Left colon (tissue), 2 donors: ENCODE measurements at places on chromosomes 12 and 14.

DNA sequence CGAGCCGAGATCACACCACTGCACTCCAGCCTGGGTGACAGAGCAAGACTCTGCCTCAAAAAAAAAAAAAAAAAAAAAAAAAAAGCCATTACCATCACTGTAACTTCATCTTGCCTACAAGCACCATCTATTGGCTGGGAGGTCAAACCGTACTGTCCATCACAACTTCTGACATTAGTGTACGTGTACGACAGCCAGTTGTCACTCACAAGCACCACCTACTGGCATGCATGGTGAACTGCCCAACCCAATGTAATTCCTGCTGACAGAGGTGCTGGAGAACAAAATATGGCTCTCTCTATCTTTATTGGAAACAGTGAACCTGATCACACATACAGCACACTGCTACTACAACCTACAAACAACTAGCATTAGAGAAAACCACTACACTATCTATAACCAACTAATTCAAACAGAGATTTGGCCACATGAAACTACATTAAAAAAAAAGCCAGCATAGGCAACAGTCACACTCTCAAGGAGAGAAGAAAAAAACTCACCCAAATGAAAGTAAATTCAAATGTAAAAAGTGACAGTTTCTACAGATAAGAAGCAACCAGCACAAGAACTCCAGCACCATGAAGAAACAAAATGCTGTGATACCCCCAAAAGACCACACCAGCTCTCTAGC is 82.3 kb downstream of the PUS7L start:
- no peak for DNase-seq

GRCh38 chr12:46174919-46175318 is 93.9 kb downstream of the SLC38A1 start:
- no peak for DNase-seq

DNA sequence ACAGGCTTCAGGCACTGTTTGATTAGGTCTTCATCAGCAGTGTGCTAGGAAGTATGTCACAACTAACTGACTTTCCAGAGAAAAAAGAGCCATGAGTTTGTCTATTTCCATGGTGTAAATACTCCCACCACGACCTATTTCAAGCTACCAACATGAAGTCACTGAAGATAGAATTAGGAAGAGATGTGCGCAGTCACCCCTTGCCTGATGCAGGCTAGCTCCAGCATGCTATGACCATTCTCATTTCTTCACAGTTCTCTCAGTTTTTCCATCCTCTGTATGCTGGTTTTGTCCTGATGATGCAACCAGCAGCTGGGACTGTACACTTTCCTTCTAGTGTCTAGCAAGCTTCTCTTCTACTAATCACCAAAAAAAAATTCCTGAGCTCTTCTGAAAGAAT is 191.6 kb upstream of the NUDT4 start:
- no peak for DNase-seq

DNA sequence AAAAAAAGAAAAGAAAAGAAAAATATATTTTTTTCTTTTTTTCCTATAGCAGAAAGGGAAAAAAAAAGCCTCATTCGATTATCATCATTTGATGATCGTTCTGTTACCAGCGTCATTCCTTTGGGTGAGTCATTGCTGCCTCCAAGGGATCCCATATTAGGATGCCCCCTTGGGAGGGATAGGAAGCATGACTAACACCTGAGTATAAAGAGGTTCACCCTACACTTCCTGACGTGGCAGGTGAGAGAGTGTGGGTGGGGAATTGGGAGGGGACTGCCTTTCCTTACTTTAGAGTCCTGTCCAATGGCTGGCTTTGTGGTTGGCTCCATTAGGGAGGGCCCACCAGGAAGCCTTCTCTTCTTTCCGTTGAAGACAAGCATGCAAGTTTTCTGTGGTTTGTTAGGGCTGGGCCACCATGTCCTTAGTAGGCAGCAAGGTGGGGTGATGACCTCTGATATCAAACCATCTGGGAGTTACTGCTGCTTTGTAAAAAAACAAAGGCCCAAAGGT is 56.1 kb upstream of the FUT8 start:
- DNase-seq: no peak

DNA sequence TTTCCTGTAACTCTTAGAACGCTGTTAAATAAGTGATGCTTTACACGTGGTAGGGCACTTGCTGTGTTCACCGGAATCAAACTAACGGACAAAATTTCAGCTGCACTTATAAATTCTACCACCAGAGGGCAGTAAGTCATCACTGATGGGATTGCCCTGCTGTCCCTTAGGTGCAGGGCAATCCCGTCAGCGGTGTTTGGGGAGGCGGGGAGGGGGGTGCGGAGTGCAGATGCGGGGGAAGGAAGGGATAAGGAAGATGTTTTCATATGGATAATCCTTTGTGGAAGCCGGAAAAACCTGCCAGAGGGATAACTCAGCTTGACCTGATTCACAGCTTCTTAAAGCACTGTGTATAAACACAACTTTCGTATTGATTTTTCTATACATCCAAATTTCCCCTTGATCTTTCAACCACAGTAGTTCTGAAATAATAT is 21.7 kb upstream of the SLC10A1 start:
- DNase-seq: no peak

DNA sequence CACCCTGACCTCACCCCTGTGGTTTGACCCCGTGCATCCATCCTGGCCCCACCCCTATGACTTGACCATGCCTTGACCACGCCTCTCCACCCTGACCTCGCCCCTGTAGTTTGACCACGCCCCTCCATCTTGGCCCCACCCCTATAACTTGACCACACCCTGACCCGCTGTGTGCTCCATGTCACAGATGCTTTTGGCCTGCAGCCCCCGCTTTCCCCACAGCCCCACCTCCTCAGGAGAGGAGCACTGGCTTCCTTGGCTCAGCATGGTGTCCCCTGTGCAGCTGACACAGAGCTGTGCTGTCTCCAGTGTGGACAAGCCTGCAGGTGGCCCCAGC is 269.9 kb upstream of the SFSWAP start:
- DNase-seq: no peak

DNA sequence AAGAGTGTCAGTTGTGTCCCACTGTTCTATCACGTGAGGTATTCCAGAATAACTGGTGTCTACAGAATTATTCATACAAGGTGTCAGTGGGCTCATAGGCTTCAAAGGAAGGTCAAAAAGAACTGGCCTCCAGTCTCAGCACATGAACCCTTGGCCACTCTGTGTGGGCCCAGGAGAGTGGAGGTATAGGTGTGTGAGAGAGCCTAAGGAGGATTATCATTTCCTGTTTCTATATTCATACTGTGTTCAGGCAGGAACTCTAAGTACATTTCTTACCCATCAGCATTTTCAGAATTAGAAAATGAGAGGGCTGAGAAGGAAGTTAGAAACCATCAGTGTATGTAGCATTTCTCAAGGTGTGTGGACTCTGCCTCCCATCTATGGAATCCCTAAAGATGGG is 87.0 kb downstream of the BTG1 start:
- no peak for DNase-seq

DNA sequence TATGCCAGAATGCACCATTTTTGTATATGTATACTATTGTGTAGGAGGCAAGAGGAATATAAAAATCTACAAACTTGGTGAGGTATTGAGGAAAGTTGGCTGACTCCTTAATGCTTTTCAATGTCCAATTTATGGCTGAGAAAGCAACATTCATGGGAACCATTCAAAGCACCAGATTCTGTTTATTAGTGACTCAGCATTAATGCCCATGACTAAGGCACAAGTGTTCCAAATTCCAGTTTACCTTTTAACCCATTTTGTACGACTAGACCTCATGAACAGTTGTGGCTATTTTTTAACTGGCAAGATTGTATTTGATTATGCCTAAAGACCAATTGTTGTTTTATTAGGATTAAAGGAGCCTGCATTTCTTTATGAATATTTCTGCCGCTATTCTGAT is 375.4 kb upstream of the ATP2B1 start:
- no peak for DNase-seq

- DNase-seq: no peak
Measured at GRCh38 chr12:120685522-120685921, 1.4 kb upstream of the MLEC start.

- DNase-seq: no peak
Measured at GRCh38 chr12:86389949-86390348, 133.8 kb upstream of the MGAT4C start.

DNA sequence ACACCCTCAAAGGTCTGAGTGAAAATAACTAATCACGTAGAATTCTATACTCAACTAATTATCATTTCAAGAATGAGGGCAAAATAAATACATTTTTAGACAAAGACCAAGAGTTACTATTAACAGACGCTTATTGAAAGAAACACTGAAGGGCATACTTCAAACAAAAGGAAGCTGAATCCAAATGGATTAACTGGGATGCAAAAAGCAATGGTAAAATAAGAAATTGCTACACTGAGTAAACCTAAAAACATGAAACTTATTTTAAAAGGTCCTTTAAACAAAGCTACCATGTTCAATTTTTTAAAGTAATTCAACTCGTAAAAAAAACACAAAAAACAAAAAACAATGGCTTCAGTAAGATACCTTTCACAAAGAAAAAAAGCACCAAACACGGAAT is 28.2 kb downstream of the LRP6 start:
- DNase-seq: no peak

DNA sequence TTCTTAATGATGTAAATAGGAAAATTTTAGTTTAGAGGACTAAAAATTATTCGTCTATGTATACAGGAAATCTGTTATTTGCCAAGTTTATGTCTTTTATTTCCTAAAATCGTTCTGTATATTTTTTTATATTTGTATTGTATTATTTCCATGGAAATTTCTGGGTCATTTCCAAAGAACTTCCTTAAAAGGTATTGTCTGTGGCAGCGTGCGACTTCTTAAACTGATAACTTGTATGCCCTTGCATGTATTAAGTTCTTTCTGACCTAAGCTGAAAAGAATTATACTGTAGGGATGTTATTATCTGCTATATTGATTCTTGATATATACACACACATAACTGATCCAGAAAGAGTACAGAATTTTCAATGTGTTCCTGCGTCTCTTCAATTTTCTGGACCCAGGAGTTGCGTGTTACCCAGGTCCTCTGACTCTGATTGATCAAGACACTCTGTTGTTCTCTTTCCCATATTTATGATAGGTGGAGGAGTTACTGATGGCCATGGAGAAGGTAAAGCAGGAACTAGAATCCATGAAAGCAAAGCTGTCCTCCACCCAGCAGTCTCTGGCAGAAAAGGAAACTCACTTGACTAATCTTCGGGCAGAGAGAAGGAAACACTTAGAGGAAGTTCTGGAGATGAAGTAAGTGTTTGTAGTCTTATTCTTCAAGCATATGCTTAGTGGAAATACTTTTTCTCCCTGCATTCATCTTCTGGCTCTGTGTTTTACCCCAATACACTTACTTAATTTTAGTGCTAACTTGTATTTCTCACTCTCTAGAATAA is 298.5 kb downstream of the ERC1 start:
- DNase-seq: no peak

GRCh38 chr12:95385246-95386035 is 88.5 kb upstream of the METAP2 start:
- DNase-seq: no peak

DNA sequence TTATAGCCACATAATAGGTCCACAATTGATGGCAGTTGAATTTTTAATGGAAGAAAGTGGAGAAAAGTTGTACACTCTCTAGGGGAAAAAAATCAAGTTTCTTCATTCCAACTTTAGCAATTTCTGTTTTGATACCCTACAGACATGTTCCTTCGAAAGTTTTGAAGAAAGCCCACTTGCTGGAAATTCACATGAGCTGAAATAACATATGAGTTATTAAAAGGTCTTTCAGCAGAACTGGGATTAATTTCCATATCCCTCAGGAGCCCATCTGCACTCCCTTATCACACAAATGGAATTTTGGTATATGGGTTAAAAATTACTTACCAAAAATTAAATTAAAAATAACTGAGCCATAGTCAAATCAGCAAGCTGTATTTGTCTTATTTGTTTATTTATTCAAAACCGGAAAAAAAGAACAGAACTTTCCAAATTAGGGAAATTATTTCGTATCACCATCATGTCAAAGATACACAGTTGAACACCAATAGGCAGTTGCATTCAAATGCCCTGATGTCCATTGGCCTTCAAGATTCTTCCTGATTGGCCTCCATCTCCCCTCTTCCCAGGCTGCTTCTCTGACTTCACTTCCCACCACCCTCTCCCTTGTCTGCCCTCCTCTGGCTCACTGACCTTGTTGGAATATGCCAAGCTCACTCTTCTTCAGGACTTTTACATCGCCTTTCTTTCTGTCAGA is 445.5 kb downstream of the EGLN3 start:
- no peak for DNase-seq

DNA sequence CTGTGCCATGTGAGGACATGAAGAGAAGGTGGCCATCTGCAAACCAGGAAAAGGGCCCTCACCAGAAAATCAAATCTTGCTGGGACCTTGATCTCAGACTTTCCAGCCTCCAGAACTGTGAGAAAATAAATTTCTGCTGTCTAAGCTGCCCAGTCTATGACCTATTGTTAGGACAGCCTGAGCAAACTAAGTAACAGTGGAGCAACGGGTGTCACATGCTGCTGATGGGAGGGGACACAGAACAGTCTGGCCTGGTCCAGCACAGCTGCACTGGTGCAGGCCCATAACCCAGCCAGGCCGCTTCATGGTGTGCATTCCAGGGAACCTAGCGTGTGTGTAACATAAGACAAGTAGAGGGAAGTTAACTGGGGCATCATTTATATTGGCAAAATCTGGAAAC is 42.1 kb downstream of the GRIP1 start:
- no peak for DNase-seq

DNA sequence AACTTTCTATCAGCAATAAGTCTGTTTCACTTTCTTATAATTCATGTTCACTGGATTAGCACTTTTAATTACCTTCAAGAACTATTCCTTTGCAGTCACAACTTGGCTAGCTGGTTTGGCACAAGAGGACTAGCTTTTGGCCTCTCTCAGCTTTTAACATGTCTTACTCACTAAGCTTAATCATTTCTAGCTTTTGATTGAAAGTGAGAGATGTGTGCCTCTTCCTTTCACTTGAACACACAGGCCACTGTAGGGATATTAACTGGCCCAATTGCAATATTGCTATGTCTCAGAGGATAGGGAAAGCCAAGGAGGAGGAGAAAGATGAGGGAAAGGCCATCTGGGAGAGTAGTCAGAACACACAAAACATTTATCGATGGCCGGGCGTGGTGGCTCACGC is 92.7 kb downstream of the PRICKLE1 start:
- DNase-seq: no peak

DNA sequence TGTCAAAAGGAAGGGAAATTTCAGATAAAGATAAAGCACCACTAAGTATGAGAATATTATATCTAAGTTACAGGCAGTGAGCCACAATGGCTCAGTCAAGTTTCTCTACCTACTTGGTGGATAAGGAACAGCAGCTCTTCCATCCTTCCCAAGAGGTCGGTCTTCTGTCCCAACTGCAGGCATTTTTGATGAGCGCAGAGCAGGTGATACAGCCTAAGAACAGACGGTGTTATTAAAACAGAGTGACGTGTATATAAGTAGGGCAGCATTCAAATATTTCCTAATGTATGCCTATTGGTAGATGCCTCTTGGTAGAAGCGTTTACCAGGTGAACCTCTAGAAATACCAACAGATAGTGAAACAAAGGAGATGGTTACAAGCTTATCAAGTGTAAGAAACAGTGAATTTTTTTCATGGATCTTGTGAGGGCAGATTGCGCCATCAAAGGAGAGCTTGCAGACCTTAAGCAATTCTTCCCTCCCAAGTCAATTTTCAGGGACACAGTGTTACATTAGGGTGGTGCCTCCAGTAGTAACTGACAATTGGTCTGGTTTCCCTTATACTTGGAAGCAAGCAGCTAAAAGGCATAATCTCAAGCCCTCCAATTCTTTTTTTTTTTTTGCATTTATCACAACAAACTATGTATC is 274.5 kb downstream of the MED13L start:
- DNase-seq: no peak
